ENCODE measurements at places on chromosomes 6 and 20.

DNA sequence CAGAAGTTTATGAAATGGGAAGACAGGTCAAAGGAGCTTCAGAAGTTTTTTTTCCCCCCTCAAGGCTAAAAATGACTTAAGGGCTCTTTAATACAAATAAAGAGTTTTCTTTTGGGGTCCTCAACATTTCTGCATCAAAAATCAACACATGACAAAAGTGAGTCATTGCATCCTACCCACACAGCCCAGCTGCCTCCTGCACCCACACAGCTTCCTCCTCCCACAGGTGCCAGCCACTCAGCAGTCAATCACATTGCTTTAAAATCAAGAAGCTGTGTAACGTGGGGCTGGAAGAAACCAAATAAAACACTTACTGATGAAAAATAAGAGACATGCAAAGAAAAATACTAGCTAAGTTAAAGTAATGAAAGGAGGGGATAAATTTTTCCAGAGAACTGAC, 68.5 kb downstream of the MAP3K5 start:
- DNase-seq = no peak

DNA sequence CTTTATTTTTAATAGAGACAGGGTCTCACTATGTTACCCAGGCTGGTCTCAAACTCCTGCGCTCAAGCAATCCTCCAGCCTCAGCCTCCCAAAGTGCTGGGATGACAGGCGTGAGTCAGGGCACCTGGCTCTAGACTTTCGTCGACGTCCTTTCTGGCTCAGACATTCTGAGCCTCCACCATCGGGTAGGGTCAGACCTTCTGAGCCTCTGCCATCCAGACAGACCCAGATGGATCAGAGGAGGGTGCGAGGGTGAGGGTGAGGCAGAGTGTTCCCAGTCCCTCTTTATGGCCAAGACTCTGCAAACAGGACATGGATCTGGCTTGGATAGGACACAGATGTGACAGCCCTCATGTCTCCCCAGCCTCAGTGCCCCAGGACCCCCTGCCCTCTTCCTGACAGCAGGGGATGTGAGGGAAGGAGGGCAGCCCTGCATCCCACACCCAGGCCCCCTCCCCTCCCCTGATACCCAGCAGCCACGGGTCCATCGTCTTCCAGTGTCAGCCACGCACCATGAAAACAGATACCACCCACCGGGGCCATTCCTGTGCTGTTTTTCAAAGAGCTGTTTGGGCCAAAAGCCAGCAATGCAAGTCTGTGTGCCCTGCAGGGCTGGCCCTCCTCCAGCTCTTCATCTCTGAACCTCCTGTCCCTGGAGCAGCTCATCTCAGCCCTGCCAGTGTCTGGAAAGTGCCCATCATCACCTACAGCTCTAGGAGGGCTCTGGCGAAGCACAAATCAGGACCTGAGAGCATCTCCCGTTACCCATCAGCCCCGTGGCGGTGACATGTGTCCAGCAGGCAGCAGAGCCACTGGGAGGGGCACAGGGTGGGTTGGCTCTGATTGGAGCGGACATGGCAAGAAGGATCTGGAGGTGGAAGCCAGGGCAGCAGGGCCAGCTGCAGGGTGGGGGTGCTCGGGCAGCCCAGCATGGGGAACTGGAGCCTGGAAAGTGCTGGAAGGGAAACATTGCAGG, 208.4 kb downstream of the PREX1 start:
- DNase-seq = no peak

DNA sequence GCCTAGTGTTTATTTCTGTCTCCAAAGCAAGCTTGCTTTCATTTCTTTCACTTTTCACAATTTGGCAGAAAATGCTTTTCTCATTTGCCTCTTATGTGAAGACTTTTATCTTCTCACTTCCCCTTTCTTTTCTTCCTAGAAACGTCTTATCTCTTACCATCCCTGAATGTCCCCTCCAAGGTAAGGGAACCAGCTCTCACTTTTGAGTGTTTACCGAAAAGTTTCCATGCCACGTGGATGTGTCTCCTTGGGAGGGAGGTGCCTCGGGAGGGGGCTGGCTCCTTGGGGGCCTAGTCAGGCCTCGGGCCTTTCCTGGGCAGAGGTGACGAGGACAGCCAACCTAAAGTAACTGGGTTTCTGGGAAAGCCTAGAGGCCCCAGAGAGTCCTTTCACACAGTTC, 127.4 kb downstream of the CD24 start:
- no peak for DNase-seq

DNA sequence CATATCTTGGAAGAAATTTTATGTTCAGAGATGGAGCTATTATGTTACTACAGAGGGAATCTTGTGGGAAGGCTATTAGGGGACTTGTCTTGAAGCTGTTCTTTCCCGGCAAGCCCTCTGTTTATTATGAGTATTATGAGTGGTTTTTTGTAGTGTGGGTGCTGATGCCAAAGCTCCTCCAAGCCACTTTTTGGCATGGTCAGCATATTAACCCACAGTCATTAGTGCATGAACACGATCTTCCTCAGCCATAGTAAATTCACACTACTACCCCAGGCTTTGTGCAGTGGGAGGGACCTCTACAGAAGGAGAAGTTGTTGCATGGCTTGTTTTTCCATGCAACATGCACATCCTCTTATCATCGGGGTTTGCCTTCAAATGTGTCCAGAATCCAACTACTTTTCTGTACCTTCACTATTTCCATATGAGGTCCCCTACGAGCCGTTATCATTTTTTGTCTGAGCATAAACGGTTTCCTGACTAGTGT, 6.5 kb upstream of the BMP6 start:
- no peak for DNase-seq

GRCh38 chr6:71531006-71531405, 242.4 kb downstream of the OGFRL1 start:
- no peak for DNase-seq

- no peak for DNase-seq
Observed at GRCh38 chr20:11195169-11195568, 521.4 kb upstream of the JAG1 start.

DNA sequence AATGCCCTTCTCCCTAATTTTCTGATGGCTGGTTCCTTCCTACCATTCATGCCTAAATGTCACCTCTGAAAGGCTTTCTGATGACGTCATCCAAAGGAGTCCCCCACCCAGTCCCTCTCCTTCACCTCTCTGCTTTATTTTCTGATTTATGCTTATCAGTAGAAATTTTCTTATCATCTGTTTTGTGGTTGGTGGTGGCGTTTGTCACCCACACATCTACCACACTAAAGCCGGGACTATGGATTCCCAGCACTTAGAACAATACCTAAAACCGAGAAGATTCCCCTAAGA, 9.0 kb downstream of the CNKSR3 start:
- DNase-seq = no peak

DNA sequence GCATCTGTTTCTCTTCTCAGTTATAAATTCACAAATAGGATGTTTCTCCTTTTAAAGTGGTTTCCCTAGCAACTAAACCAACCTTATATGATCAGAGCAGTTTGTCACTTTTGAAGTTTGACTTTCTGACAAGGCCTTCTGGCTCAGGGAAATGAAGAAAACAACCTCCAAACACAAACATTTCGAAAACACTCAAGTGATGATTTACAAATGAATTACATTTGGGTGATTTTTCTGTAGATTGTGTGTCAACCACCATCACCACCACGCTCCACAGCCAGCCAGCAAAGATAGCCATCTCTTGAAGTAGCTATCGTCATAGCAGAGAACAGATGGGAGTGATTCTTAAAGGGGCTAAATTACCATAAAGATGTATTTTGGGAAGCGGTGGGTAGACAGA, 16.5 kb upstream of the MLIP start:
- DNase-seq = no peak

DNA sequence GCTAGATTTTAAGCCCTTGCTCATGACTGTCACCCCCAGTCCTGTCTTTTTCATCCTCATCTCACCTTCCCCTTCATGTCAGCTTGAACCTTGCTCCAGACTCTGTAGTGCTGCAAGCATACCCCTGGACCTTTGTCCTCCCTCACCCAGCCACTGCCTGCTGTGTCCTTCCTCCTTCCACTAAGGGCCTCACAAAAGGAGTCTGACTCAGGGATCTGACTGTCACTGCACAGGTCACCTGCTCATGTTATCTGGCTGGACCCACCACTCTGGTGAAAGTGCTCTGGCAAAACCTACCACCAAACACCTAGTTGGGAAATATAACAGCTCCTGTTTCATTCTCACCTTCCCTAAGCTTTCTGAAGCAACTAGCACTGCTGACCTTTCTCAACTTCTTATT, 151.4 kb downstream of the INSM1 start:
- DNase-seq = no peak

DNA sequence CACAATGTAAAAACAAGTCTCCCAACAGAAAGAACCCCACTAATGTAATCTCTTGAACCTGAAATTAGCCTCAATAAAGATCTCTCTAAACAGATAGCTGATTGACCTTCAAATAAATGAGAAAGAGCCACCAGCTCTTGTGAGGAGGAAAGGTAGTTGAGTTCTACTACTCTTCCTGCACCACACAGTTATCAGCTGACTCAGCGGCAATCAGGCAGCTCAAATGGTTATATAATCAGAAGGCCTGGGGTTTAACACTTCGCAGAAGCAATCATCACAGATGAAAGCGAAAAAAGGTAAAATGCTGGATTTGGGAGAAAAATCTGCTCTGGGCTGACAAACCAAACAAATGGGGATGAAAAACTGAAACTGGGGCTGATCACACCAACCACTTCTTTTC, 91.8 kb downstream of the CHD6 start:
- no peak for DNase-seq

GRCh38 chr6:126086560-126086959, 100.2 kb downstream of the TRMT11 start:
- no peak for DNase-seq

DNA sequence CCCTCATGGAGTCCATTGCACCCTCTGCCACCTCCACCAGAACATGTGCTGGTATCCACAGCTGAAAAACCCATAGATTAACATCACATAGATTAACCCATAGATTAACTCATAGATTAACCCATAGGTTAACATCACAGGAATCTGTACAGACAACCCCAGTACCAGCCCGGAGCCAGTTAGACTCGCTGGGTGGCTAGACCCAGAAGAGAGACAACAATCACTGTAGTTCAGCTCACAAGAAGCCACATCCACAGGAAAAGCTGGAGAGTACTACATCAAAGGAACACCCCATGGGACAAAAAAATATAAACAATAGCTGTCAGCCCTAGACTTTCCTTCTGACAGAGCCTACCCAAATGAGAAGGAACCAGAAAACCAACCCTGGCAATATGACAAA, 25.1 kb downstream of the SERPINB9 start:
- DNase-seq = no peak

DNA sequence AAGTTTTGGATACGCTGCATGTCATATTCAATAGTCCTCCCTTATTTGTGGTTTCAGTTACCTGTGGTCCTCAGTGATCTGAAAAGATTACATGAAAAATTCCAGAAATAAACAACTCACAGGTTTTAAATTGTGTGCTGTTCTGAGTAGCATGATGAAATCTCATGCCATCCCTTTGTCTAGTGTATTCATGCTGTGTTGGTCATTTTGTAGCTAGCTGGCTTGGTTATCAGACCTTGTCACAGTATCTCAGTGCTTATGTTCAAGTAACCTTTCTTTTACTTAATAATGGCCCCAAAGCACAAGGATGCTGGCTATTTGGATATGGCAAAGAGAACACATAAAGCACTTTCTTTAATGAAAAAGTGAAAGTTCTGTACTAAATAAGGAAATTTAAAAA, 78.3 kb downstream of the FUT9 start:
- DNase-seq = no peak

DNA sequence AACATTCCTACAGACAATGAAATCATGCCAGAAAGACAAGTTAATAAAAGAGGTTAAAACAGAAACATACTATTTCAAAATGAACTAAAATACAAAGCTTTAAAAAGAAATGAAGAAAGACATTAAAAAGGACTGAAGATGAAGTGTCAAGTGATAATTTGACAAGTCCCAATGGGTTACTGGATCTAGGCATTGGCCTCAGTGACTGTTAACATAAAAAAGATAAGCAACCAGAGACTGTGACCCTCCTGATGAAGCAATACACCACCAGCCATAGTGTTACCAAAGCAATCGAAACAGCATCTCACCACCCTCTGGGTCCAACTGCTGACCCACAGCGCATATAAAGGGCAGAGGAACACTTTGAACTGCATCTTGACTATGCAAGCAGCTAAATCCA, 130.3 kb downstream of the FIG4 start:
- no peak for DNase-seq

DNA sequence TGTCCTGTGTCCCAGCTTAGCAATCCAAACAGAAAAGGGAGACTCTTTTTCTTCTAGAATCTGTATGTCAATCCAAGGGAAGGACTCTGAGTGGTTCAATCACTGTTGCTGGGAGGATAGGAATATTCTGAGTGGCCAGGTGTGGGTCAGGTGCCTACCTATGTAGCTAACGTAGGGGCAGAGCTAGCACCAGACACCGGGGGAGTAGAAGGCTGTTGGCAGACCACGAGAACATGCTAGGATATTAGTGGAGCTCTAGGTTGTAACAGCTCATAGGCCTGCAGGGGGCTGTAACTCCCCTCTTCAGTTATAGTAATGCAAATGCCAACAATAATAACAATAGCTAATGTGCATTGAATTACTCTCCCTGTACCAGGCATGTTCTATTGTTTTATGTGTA, 39.8 kb upstream of the EPB41L1 start:
- no peak for DNase-seq

GRCh38 chr20:46218656-46219055, 89.6 kb downstream of the CDH22 start:
- DNase-seq = no peak

GRCh38 chr6:40732878-40733277, 145.7 kb upstream of the LRFN2 start:
- no peak for DNase-seq

DNA sequence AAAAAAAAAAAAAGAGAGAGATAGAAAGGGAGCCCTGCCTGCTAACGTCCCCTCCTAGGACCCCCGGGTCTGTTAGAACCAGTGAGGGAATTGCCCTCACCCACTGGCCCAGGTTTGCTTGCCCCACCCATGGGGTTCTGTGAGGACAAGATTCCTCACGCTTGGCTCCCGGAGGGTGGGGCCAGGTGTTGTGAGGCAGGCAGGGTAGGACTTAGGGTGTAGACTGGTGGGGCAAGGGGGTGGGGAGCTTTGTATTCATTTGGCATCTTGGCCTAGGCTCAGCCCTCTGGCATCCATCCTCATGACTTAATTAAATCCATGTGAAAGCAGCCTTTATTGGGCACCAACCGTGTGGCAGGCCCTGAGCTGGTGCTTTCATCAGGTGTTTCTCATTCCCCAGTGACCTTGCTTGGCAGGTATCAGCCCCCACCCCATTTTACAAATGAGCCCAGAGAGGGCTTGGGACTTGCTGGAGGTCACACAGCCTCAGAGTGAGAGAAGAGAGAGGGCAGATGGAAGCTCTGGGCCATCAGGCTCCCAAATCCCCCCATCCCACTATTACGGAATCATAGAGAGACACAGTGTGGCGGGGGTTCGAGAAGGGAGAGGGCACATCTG, 19.0 kb downstream of the RAB44 start:
- DNase-seq = no peak

DNA sequence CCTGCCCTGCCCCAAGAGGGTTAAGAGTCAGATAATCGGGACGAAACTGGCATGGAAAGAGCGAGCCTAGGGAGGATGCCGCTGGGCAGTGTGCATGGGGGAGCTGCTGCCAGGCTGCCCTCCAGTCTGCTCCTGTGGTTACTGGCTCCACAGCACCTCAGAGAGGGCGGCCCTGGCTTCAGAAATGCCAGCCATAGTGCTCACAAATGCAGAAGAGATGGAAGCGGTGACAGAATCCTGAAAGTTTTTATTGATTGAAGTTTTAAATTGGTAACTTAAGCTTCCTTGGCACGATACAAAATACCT, 57.9 kb downstream of the VAPB start:
- DNase-seq = no peak

GRCh38 chr6:56515081-56515905, 127.4 kb downstream of the DST start:
- no peak for DNase-seq

- no peak for DNase-seq
Observed at GRCh38 chr20:62269871-62270270, 31.6 kb downstream of the OSBPL2 start.

All from NCI-H2081 treated with DMSO at 0.1 percent for 48 hours (cell line).